T1000 (cell line): ENCODE measurements at places on chromosomes 3 and 15.

GRCh38 chr3:77065750-77066149, 25.9 kb downstream of the ROBO2 start:
- no peak for DNase-seq

DNA sequence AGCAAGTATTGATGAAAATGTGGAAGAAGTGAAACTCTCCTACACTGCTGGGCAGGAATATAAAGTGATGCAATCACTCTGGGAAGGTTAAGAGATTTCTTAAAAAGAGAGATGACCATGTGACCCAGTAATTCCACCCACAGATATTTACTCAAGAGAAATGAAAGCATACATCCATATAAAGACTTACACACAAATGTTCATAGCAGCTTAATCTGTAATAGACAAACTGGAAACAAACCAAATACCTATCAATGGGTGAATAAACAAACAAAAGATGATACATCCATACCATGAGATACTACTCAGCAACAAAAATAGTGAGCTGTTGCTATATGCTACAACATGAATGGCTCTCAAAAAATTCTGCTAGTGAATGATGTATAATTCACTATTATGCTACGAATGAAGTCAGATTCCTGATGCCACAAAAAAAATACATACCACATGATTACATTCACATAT, 463.3 kb downstream of the MAGI1 start:
- DNase-seq = no peak

DNA sequence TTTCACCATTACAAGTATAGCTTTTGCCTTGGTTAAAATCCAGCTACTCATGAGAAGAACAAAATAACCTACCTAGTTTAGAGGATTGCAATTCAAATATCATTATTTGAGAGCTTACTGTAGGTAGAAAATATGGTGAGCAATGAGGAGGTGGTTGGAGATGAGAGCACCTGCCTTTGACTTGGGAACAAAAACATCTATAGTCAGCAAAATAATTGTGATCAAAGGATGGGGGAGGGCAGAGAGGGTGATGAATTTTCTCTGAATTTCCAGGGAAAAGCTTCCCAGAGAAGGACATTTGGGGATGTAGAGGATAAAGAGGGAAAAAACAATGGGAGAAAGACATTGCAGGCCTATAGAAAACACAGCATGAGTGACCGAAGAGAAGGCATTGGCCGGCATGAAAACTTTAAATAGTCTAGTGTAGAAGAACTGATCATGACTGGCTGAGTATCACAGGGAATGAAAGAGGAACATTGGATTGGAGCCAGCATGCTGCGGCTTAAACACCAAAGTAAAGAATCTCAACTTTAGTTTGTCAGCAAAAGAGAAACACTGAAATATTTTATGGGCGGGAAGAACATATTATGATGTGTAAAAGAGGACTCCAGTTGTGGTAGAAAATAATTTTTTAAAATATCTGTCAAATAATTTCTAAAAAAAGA, 581.3 kb downstream of the UNC13C start:
- DNase-seq = no peak

DNA sequence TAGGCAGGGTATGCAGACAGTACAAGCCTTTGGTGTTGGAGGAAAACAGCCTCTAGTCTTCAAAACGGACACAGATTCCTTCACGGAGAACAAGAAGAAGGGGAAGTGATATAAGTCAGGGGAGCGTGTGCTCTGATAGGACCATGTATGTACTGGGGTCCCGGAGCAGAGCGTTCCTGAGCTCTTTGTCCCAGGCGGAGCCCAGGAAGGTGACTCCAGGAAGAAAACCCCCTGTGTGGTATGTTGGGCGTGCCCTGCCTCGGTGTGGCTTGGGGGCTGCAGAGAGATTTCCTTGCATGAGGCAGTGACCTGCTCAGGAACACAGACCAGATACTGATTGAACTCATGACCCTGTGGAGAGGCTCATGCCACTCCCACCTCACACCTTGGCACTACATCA, 21.7 kb downstream of the MELTF start:
- no peak for DNase-seq

DNA sequence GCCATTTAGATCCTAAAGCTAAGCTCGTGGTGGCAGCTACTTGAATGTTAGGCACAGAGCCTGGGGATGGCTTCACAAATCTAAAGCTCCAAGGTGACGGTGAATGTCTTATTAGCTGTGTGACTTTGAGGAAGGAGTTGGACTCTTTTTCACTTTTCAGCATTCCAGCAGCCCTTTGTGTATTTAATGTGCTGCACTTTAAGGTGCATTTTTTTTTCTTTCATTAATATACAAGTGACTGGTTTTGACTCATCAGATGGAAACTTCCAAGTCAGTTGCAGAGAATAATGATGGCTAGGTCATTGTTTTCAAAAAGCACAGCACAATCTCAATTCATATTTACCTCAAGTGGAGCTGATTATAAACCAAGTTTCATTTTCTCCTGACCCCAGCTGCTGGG, 55.8 kb downstream of the TMED3 start:
- no peak for DNase-seq

DNA sequence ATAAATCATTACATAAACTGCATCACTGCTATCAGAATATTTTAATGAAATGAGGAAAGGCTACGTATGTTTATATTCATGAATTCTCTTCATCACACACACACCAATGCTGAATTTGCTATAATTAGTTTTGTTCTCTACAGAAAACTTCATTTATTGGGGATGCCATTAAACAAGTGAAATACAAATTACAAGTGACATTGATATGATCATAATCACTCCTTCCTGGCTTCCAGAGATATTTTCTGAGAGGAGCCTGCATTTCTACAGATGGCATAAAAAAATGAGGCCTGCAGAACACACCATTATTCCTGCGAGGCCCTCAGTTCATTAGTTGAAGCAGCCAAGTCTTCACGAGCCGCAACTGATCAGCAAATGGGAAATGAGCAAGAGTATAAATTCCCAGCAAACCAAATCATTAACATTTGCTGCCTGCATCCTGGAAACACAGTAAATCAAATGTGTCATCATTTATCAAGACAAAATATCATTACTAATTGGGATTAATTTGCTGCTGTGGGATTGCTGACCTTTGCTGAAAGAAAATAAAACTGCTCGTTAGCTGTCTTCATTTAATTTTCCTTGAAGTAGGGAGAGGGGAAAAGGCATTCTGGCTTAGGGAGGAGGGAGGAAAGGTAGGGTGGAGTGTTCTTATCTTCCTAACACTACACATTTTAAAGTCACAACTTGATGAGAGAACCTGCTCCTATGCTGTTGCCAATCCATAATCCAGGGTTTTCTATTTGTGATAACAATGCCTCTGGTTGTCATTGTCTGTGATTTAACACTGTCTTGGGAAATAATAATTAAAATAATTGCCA, 921.9 kb downstream of the SQOR start:
- no peak for DNase-seq

DNA sequence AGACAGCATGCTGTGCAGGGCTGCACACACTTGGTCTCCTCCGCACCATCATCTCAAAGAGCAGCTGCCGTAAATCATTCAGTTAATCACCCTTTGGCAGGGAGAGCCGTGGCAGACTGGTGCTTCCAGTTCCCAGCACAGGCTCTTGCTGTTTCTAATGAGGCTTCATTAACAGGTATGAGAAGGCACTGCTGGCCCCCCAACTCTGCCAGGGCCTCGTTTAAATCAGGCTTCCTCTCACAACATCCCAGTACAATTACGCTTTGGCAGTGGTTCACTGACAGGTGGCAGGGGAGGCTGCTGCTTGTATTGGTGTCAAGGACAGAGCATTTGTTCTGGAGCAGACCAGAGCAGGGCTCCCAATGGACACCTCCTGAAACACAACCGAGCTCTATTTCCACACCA, 77.1 kb downstream of the BFSP2 start:
- DNase-seq = no peak

DNA sequence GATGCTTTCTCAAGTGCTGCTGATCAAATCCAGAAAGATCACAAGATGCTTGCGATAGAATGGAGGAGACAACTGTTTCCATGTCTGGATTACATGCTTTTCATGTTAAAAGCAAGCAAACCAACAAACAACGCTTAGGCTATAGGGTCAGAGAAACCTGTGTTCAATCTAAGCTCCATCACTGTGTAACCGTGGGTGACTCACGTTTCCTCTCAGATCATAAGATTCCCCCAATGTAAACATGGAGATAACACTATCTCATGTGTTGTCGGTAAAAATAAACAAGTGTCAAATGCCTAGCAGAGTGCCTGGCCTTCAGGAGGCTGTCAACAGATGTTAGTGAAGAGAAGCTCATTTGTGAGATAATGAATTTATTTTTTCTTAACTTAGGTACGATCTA, 907.8 kb downstream of the NTRK3 start:
- DNase-seq = no peak

GRCh38 chr3:77142578-77142977, 102.7 kb downstream of the ROBO2 start:
- no peak for DNase-seq

DNA sequence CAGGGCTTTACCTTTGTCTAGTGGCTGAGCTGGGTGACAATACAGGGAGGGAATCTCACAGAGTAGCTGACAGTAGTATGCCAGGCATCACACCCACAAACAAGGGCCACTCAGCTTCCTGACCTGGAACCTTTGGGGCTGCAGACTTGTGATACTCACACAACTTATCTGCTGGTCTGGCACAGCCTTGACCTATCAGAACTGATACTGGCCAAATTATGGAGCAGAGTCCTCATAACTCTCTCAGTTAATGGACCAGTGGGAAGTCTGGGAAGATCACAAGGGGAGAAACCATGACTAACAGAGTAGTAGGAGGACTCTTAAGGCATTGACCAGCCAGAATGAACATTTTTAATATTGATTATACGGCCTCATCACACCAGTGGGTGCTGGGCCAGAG, 19.4 kb downstream of the MRPL46 start:
- no peak for DNase-seq

GRCh38 chr3:156646958-156647357, 27.4 kb upstream of the TIPARP start:
- no peak for DNase-seq

GRCh38 chr15:74458473-74458872, 2.5 kb downstream of the UBL7 start:
- DNase-seq = no peak

GRCh38 chr3:127209155-127209839, 16.4 kb downstream of the PRR23E start:
- no peak for DNase-seq

GRCh38 chr15:67089217-67090193, 24.1 kb downstream of the SMAD3 start:
- no peak for DNase-seq

GRCh38 chr3:149936812-149937230, 33.9 kb downstream of the PFN2 start:
- DNase-seq = peak; percentile 72

DNA sequence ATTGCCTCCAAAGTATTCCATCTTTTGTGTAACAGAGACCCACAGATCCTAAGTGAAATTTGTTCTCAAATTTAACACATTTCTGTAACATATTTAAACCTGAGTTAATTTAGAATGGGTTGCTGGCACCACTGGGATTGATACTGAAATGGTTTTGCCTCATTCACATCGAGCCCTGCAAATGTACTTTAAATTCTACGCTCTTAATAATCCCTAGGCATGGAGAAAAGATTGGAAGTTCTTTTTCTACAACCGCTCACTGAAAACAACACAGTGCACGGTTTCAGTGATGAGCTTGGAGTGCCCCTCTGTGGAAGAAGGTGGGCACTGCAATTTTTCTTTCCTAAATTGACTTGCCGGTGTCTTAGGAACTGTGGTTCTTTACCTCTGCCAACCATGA, 109.9 kb upstream of the ATP11B start:
- no peak for DNase-seq

DNA sequence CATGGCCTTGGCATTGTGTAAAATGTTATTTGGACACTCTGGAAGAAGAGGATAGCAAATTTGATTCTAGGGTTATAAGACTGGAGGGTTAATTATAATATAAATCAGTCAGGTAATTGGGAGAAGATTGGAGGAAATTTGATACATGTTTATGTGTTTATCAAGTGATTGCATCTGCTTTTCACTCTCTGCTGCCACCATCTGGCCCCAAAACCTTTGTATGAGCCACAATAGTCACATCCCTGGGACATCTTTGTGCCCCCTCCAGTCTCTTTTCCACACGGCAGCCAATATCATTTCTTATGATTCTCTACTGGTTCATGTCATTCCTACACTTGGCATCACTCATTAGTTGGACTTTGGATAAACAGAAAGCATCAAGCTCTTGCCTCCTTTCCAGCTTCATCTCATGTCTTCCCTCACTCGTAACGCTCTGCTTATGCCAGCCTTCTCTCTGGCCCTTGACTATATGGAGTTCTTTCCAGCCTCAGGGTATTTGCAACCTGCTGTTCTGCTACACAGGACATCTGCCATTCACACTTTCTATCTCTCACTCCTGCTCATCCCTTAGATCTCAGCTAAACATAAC, 602.3 kb upstream of the SUCLG2 start:
- DNase-seq = no peak

- DNase-seq = no peak
Observed at GRCh38 chr3:127172781-127173515, 20.0 kb upstream of the PRR23E start.

- no peak for DNase-seq
Observed at GRCh38 chr3:101851850-101852714, 2.8 kb downstream of the NFKBIZ start.

DNA sequence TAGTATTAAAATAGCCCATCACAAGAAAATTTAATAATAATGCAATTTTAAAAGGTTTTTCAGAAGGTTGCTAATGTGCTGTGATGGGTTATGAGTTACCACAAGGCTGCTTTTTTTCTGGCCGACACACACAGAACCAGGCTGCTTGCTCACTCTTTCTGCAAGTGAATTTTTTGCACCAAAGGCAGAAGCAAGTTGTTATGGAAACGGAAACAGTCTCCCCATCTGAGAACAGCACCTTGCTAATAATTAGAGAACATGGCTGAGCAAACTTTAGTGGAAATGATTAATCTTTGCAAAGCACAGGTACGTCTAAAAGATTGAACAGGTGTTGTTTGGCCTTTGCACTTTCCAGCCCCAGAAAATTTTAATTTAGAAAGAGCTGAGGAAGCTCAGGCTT, 51.0 kb downstream of the CACNA2D3 start:
- DNase-seq = no peak

DNA sequence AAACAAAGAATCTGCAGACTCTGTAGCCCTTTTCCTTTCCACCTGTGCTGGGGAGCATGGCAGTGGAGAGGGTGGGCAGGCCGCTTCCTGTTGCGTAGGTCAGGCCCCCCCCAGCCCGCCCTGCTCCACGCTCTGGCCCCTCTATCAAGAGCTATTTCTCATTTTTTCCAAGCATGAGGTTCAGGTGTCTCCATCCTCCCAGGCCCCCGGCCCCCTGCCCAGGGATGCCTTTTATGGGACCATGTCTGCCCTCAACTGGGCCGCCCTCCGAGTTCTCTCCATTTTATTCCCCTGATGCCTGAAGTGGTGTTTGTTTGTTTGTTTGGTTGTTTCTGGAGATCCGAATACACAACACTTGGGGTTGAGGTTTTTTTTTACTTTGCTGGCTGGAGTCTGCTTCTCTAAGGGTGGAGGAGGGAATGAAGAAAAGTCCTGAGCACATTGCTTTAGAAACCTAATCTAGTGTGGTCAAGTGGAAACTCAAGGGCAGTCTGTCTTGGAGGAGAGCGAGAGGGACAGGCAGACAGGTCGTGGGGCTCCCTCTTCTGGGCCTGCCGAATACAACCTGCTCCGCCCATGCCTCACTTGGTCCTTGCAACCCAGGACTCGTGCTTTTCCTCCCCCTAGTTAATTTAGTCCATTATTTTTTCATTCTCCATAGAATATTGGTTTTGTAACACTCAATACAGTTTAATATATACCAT, 176.5 kb upstream of the LYSMD4 start:
- DNase-seq = no peak
